Stimulated activated CD4-positive, alpha-beta T cell treated with anti-CD3 and anti-CD28 coated beads, Interleukin-4, amount 100 ng/mL, for 4 hours (primary cell): ENCODE measurements at places on chromosomes 6 and 20.

DNA sequence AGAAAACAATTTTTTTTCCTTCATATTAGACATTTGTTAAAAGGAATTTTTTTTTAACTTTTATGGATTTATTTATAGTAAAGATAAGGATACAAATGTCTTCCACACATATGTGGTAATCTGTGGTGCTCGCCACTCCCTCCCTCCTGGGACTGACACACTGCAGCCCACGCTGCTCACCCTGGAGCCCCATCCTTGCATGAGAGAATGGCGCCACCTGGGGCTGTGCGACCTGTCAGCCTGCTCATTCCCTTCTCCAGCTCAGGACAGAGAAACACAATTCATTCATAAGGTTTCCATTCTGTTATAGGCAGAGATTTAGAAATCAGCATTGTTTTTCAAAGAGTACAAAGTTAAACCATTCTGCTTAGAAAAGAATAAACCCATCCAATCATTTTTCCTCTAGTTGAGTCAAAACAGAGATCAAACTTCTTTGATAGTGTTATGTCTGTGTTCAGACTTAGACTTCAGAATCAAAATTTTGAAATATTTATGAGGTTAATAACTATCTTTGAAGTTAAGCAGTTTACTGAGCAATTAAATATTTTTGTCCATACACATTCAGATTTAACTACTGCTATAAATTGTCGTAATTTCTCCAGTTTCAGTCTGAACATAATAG lies 42.8 kb upstream of the DYNLRB1 start:
- DNase-seq = peak; percentile 19

- DNase-seq = no peak
Observed at GRCh38 chr6:150601439-150601838, 1.8 kb downstream of the PLEKHG1 start.

GRCh38 chr6:170037541-170038250 lies 253.2 kb downstream of the DLL1 start:
- no peak for DNase-seq

DNA sequence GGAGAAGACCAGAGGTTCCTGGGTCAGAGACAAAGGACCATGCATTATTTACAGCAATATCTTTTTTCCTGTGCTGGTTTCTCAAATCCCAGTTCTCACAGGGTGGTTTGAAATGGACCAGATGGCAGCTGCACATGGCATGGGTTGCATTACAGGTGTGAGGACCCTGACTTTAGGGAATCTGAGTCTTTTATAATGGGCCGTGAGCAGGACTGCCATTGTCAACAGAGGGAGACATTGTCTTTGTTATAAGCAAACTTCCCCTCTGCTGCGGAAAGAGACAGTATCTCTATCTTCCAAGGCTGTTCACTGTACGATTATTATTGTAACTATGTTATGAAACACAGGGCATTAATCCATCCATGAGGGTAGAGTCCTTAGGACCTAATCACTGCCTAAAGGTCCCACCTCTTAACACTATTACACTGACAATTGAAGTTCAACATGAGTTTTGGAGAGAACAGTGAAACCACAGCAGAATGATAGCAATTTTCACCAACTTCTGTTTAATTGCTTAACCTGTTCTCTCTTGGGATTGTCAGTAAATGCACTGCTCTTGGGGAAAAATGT lies 156.1 kb upstream of the AGPAT4 start:
- DNase-seq = no peak

DNA sequence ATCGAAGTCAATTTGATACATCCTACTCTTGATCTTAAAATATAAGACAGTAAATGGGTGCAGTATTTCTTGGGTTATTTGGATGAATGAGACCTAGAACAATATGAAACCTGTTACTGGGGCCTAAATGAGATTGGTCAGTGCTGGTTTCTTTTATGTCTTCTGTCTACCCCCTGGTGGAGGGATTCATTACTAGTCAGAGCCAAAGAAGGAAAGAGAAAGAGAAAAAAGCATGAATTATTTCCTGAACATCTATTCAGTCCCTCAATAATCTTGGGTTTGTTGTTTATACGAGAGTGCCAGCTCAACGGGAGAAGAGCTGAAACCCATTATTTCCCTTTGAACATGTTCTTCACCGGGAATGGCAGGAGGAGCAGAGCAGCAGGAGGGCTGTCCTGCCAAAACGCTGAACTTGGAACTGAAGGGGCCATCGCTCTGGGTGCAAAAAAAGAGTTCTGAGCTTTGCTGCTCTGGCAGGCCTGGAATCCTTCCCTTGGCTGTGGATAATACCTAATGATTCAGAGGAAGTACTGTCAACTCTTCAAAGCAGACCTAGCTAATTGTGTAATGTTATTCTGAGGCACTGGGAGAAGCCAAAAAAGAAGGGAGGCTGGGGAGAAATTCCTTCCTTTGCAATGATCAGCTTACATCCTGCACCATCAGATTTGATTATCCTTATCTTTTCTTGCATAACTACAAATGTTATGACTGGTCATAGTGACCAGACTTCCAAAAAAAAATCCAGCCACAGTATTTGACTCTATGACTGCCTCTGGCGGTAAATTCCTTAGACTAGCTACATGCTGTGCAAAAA lies 72.0 kb downstream of the BLOC1S5 start:
- DNase-seq = no peak

DNA sequence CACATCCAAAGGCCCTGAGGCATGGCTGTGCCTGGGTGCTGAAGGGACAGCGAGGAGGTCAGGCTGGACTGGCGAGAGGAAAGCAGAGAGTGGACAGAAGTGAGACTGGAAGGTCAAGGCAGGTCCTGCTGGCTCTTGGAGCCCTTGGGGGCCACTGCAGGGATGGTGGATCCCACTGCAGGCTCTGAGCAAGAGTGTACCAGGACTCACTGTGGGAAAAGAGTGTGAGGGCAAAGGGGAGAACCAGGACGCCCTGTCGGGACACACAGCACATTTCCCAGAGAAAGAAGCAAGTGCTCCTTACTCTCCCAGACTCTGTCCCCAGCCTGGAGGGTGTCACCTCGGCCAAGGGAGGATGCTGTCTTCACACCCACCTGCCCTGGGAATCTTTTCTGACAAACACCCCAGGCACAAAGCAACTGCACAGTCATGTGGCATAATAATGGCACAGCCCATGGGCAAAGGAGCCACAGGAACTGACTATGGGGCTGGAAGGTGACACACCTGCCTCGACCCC lies 172.3 kb upstream of the CST7 start:
- DNase-seq = no peak

GRCh38 chr6:163291622-163292021 lies 122.9 kb upstream of the QKI start:
- DNase-seq = no peak

DNA sequence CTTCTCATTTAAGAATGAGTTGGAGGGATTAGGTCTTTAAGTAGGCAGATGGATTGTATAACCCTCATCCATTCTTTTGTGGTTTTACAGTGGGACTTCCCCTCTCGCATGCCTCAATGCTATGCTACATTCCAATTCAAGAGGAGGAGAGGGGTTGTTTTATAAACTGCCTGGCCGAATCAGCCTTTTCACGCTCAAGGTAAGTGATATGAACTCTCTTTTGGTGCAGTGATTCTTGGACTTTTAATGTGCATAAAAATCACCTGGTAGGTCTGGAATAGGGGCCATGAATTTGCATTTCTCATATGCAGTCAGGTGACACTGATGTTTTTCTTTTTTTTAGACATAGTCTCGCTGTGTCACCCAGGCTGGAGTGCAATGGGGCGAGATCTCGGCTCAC lies 10.8 kb downstream of the ASXL1 start:
- DNase-seq = no peak

- DNase-seq = no peak
Observed at GRCh38 chr6:75830959-75831885, 82.2 kb downstream of the MYO6 start.

DNA sequence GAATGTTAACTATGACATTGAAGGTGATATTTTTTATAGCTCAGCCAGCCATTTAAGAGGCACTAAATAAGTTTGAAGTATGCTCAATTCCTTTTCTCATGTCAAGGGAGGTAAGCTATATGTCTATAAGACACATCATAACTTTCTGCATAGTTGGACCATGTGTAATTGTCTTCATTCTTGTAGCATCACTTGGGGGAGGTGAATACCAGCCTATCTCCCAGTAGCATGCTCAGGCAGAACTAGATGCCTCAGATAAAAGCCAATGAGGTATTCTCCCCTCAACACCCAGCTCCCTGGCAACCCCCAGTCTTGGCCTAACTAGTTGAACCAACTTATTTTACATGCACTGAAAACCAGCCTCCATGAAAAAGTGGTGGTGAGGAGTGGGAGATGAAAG lies 158.3 kb upstream of the JAG1 start:
- DNase-seq = no peak

GRCh38 chr20:31604567-31605030 lies 490 bp upstream of the ID1 start:
- DNase-seq = no peak

- no peak for DNase-seq
Observed at GRCh38 chr6:6919173-6919572, 188.6 kb upstream of the RREB1 start.

GRCh38 chr20:4082406-4083097 lies 67.2 kb upstream of the RNF24 start:
- DNase-seq = peak; percentile 20

- DNase-seq = no peak
Observed at GRCh38 chr6:147132889-147133288, 71.3 kb upstream of the STXBP5 start.

DNA sequence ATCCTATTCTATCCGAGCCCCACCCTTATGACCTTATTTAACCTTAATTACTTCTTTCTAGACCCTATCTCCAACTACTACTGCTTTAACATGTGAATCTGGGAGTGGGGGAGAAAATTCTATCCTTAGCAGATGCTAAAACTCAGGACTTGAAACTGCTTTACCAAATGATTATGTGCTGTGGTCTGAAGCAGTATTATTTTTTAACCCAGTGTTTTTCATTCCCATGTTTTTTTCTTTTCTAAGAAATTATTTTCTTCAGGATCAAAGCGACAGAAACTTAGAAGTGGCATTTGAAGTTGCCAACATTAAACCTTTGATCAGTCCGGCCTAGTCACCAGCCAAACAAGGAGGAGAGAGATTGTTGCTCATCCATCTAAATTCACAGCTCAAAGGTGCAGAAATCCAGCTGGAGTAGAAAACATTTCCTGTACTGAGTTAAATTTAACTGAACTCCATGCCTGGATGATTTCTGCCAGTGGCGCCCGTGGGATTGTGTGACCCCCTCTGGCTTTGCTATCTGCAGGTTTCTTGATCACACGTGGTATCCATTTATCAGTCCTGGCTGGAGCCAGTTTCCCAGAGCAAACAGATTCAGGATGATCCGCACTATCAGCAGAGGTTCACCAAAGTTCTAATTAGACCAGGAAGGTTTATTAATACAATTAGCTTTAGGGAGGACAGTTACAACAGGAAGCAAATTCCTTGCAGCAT lies 300.5 kb downstream of the PLCB1 start:
- DNase-seq = no peak

DNA sequence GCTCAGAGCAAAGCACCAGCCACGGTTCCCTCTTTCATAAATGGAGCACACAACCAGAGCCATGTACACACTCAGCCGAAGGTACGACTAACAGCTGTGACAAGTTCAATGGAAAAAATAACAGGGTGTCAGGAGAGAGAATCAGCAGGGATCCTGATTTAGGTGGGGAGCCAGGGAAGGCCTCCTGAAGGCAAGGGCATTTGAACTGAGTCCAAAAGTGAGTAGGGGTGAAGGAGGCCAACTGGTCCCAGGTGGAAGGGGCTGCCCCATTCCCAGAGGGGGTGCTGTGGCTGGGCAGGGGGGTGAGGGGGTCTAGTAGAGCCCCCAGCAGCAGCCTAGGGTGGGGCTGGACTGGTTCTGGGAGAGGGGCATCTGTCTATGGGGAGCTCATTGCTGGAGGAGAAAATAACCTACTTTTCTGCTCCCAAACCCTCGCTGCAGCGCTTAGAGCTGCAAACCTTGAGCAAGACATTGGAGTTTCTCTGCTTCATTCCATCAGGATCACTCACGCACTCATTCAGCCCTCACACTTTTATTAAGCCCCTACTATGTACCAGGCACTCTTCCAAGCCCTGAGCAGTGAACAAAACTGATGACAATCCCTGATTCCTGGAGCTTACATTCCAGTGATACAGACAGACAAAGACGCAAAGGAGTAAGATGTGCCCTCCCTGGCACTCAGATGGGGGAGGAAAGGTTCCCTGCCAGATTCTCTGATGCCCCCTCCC lies 113.5 kb downstream of the TOX2 start:
- DNase-seq = no peak

DNA sequence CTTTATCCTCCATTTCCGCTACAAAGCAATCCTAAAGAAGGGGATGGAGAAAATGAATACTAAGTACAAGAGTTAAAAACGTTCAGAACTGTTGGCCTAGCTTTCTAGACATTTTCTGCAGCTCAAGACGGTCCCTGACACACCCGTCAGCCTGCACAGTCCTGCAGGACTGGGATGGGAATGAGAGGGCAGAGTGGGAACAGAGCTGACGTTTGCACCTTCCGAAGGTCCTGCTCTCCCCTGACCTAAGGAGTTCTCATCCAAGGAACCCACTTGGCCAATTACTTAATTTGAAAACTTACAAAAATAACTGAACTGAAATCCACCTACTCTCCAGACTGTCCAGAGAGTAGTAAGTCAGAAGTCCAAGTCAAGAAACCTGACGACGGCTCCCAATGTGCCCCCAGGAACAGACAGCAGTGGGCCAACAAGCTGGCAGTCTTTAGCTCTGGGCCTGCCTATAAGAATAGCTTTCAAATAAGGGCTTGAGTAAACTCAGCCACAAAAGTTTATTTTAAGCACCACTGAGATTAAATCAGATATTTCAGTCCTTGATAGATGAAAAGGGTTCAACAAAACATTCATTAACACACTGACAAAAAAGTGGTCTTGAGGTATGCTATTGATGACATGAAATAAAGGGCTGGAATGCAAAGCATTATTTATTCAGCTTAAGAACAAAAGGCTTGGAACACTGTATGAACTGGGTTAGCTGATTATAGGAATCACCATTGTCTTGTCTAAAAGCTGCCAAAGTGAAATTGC lies 76.8 kb downstream of the CNKSR3 start:
- no peak for DNase-seq

GRCh38 chr6:125379174-125379573 lies 77.4 kb upstream of the HDDC2 start:
- no peak for DNase-seq

GRCh38 chr6:127547215-127547614 lies 28.1 kb upstream of the MTCL3 start:
- DNase-seq = no peak
